ENCODE measurements at places on chromosomes 1 and 21.
A peak's percentile ranks its signal among the peaks of the same experiment; 100 is the strongest.

- peak; percentile 94 for DNase-seq
These were observed 32.6 kb downstream of the UBE4B start for GRCh38 chr1:10065344-10065685.

DNA sequence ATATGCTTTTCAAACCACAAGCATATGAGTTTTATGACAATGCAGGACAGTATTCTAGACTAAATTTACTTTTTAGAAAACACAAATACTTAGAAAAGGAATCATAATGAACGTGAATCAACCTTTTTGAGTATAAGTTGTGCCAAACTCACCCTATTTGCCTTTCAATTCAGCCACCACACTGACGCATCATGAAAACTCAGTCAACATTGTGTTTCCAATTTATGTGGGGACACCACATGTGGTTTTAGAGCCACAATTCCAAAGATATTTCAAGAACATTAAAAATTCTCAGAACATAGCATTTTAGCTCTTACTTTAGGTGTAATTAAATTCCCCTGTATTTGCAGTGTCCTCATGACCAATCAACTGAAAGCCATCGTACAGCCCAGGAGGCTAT, 118.8 kb downstream of the PTBP2 start:
- DNase-seq: no peak

DNA sequence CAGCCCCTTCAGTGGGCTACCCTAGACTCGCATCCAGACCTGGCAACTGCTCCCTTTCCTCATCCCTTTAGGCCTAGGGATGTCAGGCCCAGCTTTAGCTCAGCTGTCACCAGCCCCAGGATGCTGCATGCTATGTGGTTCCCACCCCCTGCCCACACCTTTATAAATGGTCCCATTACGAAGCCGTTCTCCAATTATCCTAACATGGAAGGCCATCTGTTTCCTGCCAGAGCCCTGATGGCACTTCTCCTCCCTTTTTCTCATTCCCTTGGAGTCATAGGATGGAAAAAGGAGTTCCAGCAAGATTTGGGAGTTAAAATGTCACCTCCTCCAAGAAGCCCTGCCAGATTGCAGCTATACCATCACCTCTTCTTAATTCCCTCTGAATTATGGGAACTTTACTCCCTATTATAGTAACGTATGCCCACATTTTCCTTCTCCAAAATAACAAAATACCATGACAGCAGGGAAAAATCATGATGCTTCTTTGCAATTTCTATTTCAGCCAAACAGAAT, 205.0 kb upstream of the GRIK3 start:
- DNase-seq: no peak

DNA sequence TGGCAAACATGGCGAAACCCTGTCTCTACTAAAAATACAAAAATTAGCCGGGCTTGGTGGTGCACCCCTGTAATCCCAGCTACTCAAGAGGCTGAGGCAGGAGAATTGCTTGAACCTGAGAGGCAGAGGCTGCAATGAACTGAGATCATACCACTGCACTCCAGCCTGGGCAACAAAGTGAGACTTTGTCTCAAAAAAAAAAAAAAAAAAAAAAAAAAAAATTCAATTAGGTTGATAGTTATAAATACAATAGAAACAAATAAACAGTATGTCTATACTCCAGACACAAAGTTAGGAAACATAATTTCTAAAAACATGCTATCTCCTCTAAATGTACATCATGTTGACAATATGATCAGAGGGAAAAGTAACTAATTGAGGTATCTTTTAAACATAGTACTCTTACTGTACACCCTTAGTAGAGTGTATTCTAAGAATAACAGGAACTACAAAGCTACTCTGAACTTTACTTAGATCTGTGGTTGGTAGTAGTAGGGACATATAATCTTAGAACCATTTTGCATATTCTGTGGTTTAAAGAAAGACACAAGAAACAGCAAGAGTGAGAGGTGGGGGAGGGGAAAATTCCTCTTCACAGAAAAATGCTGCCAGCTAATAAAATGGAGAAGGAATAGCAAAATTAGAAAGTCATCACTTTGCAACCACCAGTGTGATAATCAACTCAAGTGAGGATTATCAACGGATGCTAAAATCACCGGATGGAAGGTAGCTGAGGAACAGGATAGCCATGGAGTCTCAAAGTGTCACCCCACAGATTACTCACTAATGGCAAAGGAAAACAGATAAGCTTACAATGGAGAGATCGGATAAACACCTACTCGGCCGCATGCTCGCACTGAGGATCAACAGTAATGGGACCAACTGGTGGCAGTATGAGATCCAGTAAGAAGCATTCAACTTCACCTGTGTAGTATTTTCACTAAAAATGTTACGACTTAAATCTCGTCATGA, 35.0 kb downstream of the MTOR start:
- DNase-seq: no peak

DNA sequence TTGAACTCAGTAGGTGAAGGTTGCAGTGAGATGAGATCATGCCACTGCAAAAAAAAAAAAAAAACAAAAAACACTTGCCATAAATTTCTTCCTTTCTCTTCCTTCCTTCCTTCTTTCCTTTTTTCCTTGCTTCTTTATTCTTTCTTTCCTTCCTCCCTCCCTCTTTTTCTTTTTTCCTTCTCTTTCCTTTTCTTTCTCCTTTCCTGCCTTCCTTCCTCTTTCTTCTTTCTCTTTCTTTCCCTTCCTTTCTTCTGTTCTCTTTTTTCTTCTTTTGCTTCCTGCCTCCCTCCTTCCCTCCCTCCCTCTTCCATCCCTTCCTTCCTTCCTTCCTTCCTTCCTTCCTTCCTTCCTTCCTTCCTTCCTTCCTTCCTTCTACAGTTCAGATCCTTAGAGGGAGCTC, 71.2 kb downstream of the LYPLAL1 start:
- DNase-seq: no peak

GRCh38 chr1:99544328-99544727, 101.6 kb upstream of the PALMD start:
- no peak for DNase-seq

DNA sequence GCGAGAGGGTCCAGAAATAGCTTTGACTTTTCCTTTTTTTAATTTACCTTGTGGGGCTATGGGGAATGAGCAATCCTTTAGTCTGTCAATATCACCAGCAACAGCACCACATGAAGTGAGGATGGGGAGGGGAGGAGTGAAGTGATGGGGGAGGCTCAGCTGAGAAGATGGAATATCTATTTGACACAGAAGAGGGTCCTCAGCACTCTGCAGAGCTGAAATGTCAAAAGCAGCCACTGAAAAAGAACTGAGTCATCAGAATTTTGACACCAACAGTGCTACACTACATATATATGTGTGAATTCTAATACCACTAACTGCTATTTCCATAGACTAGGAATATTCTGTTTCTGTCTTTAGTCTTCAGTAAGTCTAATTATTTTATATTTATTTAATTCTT, 427.0 kb upstream of the PBX1 start:
- no peak for DNase-seq
